Stimulated activated CD4-positive, alpha-beta T cell treated with anti-CD3 and anti-CD28 coated beads, Interleukin-1b, Interleukin-23, amount 100 ng/mL, for 4 hours (primary cell): ENCODE measurements at places on chromosomes 7 and 10.

GRCh38 chr7:25384788-25385505 lies 156.7 kb upstream of the NPVF start:
- DNase-seq: no peak

DNA sequence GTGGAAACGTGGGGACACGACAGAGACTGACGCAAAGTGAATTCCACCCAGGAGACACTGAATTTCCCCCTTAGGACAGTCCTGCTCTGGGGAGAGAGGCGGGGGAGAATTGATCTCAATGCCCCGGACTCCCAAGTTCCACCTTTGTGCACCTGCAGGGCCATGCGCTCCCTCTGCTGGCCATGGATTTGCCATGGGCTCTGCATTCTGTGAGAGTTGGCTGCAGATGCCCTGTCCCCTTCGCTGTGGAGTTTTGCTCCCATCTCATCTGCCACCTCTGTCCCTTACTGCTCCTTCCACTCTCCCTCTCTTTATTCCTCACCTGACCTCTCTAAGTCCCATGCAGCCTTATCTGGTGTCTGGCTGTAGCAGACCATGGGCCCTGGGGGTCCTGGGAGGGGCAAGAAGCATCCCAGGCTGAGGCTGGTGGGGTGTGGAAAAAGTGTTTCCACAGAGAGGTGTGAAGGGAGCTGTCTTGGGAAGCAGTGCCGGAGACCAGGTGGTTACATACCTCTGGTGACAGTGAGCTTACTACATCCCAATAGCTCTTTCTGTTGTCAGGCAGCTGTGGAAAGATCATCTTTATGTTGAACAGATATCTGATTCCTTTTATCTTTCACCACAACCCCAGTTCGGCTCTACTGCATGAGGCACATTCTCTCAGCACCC lies 14.3 kb downstream of the GHRHR start:
- DNase-seq: no peak

GRCh38 chr10:843703-844102 lies 87.8 kb downstream of the LARP4B start:
- no peak for DNase-seq

- no peak for DNase-seq
These were observed 52.8 kb downstream of the REEP3 start for GRCh38 chr10:63574011-63574410.

DNA sequence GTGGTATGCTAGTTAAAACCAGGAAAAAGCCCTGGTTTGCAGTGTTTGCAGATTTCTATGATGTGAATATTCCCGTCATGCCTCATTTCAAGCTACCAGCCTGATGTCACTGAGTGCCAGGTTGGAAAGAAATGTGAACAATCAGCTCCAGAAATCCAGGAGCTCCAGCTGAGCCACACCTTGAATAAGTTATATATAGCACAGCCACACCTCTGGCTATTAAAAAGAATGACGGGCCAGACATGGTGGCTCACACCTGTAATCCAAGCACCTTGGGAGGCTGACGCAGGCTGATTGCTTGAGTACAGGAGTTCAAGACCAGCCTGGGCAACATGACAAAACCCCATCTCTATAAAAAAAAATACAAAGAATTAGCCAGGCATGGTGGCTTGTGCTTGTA lies 18.7 kb upstream of the SLF2 start:
- DNase-seq: no peak

GRCh38 chr10:69853064-69853463 lies 51.4 kb downstream of the COL13A1 start:
- no peak for DNase-seq

- no peak for DNase-seq
These were observed 1.4 kb upstream of the KLF6 start for GRCh38 chr10:3786295-3787015.

DNA sequence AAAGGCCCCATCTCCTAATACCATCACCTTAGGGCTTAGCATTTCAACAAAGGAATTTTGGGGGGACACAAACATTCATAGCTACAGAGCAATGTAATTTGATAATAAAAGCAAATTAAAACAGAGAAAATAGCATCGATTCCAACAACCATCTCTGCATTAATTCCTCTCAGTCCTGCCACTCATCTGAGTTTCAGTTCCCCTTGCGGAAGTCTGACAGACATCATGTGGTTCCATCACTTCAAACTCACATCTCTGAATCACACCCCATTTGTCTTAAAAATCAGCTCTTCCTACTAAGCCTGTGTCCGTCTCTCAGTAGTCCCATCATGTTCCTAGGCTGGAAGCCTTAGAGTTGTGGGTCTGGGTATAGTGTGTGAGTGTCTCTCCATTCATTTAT lies 3.6 kb downstream of the ADCK2 start:
- no peak for DNase-seq

- no peak for DNase-seq
These were observed 33.6 kb downstream of the HIPK2 start for GRCh38 chr7:139743967-139744767.

GRCh38 chr7:131040467-131040932 lies 287.2 kb upstream of the MKLN1 start:
- peak; percentile 21 for DNase-seq
